ENCODE measurements at places on chromosomes 2 and 18.

GRCh38 chr18:79883461-79884293 is 67.8 kb downstream of the SLC66A2 start:
- DNase-seq: no peak

GRCh38 chr2:176814274-176814673 is 398.3 kb upstream of the HNRNPA3 start:
- peak; percentile 14 for DNase-seq

DNA sequence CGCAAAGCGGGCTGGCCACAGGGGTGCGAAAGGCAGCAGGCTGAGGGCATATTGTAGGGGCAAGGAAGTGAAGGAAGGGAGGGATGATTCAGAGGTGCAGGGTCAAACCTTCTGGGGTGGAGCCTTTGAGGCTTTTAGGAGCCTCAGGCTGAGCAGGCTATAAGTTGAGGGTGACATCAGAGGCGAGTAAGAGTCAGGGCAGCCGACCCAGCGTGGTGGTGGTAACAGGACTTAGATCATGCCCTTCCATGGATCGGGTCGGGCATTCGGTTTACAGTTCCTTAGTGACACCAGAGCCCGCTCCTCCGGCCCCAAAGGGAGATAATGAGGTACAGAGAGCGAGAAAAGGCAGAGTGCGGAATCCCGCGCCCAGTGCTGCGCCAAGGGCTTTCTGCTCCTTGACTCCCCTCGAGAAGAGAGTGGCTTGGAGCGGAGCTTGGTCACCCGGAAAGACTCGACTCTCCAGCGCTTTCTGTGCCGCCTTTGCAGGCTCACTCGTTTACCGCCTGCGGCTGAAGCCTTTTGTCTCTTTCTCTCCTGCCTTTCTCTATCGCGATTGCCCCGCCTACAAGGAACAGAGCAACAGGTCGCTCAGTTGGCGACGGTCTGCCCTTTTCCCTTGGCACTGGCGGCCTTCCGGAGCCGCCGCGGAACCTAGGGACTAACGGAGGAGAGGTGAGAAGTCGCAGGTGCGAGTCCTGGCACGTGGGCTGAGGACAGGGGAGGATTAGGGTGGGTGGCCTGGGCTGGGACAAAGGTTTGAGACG is 720 bp downstream of the LBX2 start:
- peak; percentile 63 for DNase-seq

GRCh38 chr2:54422072-54422581 is 34.0 kb upstream of the SPTBN1 start:
- no peak for DNase-seq

GRCh38 chr2:85419009-85419675 is 628 bp downstream of the SH2D6 start:
- DNase-seq: no peak

- DNase-seq: peak; percentile 89
Observed at GRCh38 chr2:6946722-6947121, 29.5 kb downstream of the RNF144A start.

GRCh38 chr2:48391616-48392015 is 138.3 kb upstream of the STON1 start:
- DNase-seq: no peak

GRCh38 chr2:128452024-128452411 is 133.3 kb upstream of the HS6ST1 start:
- DNase-seq: no peak

- DNase-seq: peak; percentile 77
Observed at GRCh38 chr2:72744049-72744448, 81.8 kb downstream of the EXOC6B start.

- DNase-seq: peak; percentile 39
Observed at GRCh38 chr2:209636076-209636475, 135.6 kb upstream of the UNC80 start.

Data from GM23248 (cell line).